Forelimb muscle (tissue), 1 donor: ENCODE measurements at places on chromosomes 3 and 15. TPM values are rescaled to one million over a fixed set of nuclear protein-coding genes. Genes with fewer than 3 reads are reported as not detected.

- DNase-seq: no peak
Measured at GRCh38 chr15:98369081-98369716, 279.1 kb upstream of the IGF1R start.

- no peak for DNase-seq
Measured at GRCh38 chr3:110810356-110810755, 261.3 kb upstream of the NECTIN3 start.

DNA sequence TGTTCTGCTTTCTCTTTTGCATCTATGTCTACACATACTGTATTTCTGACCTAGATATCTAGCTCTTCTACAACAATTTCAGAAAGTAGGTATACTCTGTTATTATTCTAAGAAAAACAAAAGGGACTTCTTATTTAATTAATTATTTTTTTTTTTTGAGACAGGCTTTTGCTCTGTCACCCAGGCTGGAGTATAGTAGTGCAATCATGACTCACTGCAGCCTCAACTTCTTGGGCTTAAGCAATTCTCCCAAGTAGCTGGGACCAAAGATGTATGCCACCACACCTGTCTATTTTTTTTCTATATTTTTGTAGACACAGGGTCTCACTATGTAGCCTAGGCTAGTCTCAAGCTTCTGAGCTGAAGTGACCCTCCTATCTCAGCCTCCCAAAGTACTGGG lies 130.6 kb downstream of the MBNL1 start:
- no peak for DNase-seq

DNA sequence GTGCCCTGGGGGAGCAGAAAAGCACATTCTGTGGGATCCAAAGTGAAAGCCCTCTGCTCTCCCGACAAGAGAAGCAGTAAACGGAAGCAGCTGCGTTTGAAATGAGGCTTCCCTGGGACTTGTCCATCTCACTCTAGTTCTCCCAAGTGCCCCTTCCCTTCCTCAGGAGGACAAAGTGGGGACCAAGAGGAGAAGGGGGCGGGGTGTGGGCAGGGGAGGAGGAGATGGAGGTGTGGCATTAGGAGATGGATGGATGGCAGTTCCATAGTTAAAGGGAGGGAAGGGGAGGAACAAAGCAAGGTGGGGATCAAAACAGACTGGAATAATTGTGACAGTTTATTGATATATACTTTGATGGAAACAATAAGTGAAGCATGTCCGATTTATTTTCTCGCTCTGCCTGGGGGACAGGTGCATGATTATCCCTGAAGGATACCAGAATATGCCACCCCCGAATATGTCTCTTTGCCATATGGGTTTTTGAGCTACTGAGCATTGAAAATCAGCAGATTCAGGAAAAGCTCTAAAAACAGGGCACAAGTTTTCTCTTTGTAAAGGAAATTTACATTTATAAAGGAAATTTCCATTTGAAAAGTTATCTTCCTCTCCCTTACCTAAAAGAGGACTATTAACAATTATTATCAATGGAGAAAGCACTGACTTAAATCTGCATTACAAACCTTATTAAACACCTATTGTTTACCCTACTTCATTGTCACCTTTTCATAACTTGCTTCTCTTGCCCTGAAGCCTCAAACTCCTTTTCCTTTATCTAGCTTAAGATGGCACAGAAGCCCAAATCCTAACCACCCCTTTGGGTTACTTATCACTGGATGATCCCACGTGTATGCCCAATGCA lies 58.9 kb upstream of the DAZL start:
- no peak for DNase-seq

PTH1R gene
- 10.9 TPM for polyA plus RNA-seq
